ENCODE measurements at places on chromosomes 5 and 9.

DNA sequence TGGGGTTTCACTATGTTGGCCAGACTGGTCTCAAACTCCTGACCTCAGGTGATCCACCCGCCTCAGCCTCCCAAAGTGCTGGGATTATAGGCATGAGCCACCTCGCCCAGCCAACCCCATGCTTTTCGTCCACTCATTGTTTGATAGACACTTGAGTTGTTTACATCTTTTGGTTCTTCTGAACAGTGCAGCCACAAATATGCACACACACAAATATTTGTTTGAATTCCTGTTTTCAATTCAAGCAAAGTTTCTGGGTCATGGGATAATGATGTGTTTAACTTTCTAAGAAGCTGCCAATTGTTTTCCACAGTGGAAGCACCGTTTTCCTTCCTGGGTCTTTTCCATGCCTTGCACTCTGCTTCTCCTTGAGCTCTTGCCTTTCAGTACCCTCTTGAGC is 6.8 kb upstream of the PAEP start:
- DNase-seq, result peak; percentile 80

- DNase-seq, result peak; percentile 39
These were observed 2.9 kb downstream of the CCDC107 start for GRCh38 chr9:35660966-35661415.

GRCh38 chr5:87722286-87722685 is 309.6 kb upstream of the CCNH start:
- DNase-seq, result no peak

GRCh38 chr9:34242830-34243229 is 64.0 kb downstream of the UBAP1 start:
- no peak for DNase-seq

Data from amniotic epithelial cell (primary cell).